ENCODE measurements at places on chromosomes 11 and 22.

- DNase-seq: no peak
Observed at GRCh38 chr22:36929621-36930020, 16.2 kb downstream of the CSF2RB start.

DNA sequence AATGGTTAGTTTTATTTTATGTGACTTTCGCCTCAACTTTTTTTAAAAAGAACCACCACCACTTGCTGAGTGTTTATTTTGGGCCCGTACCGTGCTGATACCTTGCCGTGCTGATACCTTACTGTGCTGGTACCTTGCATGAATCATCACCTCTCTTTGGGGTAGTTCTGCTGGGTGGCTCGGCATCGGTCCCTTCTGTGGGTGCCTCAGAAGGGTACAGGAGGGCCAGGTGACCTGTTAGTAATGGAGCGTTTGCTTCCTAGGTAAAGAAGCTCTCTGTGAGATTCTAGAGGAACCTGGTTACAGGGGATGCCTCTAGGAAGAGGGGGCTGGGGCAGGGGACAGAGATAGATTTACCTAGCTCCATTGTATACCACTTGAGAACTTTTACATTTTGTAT is 17.1 kb downstream of the TOM1 start:
- DNase-seq: no peak

DNA sequence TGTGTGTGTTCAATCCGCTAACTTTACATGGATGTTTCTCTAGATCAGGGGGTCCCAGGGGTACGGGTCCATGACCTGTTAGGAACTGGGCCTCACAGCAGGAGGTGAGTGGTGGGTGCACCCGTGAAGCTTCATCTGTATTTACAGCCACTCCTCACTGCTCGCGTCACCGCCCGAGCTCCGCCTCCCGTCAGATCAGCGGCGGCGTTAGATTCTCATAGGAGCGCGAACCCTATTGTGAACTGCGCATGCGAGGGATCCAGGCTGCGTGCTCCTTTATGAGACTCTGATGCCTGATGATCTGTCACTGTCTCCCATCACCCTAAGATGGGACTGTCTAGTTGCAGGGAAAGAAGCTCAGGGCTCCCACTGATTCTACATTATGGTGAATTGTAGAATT is 31.9 kb downstream of the MRGPRD start:
- no peak for DNase-seq

DNA sequence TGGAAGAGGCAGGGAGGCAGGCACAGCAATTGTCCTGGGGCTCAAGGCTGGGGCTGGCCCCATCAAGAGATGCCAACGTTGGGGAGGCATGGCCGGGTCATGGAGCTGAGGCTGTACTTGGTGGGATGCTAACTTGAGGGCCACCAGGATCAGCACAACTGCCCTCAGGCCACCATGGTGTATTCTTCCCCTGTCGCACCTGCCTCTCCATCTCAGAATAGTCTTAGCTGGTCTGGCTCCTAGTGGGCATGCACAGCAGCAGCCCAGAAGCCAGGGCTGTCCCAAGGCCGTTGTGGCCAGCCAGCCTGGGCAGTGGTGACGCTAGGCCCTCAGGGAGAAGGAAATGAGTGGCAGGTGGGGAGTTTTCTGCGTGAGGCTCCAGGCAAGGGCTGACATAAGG is 91.3 kb downstream of the DHCR7 start:
- no peak for DNase-seq

DNA sequence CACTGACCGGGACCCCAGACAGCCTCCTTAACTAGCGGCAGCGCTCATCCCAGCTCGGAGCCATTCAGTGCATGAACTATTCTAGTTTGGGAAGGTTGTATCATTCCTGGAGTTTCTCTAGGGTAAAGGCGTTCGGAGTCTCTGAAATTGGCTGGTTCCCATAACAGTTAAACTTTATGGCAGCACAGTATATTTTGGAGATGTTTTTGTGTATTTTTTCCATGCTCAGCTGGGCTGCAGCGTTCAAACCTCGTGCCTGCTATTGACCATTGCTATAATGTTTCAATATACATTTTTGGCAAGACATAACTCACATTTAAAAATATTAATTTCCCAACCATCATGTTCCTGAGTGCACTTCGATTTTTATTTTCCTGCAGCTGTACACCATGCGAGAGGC is 169.7 kb downstream of the ST3GAL4 start:
- DNase-seq: no peak

DNA sequence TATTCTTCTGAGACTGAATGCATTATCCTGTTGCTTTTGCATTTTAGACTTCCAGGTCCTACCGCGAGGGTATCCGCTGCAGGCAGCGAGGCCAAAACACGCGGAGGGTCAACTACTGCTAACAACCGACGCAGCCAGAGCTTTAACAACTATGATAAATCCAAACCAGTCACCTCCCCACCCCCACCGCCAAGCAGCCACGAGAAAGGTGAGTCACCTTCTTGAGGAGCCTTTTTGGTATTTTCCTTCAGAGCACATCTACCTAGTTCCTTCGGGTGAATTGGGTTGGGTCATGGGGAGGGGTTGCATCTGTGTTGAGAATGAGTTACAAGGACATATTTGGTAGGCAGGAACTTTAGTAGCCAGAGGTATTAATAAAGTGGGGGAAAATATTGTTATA is 179.8 kb downstream of the NAV2 start:
- DNase-seq: no peak

DNA sequence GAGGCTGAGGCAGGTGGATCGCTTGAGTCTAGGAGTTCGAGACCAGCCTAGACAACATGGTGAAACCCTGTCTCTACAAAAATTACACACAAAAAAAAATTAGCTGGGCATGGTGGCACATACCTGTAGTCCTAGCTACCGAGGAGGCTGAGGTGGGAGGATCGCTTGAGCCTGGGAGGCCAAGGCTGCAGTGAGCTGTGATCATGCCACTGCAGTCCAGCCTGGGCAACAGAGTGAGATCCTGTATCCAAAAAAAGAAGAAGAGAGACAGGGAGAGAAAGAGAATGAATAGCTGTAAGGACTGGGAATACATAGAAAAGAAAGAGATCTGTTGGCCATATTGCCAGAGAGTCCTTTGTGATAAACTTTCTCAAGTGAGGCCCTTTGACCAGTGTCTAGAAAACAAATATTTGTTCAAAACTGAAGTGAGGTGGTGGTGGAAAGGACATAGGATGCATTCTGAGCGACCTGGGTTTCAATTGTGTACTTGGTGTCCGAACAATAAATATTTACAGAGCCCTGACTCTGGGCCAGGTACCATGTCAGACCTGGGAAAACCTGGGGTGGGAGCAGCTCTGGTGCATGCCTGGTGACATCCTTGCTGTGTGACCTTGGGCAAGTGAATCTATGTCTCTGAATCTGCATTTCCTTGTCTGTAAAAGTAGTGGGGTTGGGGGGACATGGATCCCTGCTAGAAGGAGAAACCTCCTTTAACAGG is 89.6 kb upstream of the CRYBB3 start:
- DNase-seq: no peak

DNA sequence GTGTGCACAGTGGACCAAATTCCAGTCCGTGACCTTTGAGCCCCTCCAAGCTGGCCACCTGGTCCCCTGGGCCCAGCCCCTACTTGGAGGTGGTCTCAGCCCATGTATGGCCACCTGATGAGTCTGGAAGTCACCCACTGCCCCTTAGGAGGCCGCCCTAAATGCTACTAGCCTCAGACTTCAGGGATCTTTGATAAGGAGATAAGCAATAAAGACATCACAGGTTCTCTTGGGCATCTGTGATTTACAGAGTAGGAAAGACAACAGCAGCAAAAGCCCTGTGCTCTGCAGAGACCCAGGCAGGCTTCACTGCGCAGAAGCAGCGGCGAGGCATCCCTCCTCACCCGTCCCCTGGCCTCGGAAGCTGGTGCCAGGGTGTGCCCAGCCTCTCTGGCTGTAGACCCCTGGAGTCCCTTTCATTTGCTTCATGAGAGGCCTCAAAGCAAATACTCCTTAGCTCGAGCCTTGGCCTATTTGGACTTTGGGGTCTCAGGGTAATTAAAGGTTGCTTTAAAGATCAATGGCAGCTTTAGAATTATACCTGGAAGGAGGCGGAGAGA is 360.1 kb downstream of the TBC1D22A start:
- no peak for DNase-seq

DNA sequence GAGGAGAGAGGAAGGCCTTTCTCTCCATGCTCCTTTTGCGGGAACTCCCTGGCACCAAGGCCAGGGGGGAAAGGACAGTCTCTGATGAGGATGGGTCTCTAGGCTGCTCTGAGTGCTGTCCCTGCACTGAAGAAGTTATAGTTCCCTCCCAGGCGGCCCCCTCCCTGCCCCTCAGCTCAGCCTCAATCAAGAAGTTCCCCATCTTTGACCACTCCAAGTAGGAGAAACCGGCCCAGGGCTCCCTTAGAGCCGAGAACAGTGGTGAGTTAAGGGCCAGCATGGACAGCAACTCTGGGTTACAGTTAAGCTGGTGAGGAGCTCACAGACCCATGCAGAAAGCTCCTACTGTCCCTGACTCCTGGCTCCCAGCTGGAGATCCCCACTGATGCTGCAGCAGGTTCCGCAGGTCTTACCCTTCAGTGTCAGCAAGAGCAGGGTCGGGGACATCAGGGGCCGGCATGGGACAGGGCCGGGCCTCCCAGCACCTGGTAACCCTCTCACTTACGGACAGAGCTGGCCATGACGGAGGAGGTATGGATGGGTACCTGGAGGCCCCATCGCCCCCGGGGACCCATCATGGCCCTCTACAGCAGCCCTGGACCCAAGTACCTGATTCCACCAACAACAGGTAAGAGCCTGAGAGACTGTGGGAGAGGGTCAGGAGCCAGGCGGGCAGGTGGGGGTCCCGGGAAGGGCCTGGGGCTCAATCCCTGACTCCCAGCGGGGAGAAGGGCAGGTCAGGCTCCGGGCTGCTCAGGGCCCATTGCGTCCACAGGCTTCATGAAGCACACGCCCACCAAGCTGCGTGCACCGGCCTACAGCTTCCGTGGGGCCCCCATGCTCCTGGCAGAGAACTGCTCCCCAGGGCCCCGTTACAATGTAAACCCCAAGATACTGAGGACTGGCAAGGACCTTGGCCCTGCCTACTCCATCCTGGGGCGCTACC is 4.2 kb downstream of the SCGB1C1 start:
- no peak for DNase-seq

- no peak for DNase-seq
Observed at GRCh38 chr11:86222081-86222480, 22.5 kb upstream of the EED start.

DNA sequence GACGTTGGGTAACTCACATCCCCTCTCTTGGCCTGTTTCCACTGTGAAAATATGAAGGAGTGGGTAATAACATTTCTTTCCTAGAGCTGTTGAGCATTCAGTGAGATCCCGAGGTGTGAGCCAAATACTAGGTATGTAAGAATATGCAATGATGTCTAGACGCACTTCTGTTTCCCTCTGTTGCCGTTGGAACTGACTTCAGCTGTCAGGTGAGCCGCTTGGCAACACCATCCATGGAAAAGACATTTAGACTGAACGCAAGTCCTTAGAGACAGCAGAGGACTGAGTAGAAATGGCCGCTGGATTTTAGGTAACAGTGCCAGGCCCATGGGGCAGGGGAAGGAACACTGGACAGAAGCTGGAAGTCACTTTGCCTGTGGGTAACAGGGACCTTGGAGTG is 29.5 kb upstream of the SHANK2 start:
- DNase-seq: no peak

GRCh38 chr11:75524665-75525432 is 892 bp downstream of the GDPD5 start:
- no peak for DNase-seq

DNA sequence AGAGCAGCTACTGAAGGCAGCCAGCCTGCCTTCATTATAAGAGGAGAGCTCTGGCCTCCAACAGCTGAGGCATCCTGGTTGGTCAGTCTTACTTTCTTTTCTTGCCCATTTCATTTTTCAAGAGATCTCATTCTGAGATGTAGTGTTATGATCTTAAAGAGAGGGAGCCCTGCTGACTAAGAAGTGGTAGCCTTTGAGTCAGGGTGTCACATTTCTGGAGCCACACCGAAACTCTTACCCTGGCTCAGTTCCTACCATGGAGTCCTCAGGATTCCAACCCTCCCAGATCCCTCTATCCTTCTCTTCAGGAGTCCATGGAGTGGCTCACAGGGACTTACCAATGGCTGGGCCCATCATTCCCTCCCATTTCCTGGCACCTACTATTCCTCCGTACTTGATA is 386.1 kb upstream of the LARGE1 start:
- no peak for DNase-seq

- no peak for DNase-seq
Observed at GRCh38 chr11:60864856-60865513, 2.4 kb upstream of the ZP1 start.

DNA sequence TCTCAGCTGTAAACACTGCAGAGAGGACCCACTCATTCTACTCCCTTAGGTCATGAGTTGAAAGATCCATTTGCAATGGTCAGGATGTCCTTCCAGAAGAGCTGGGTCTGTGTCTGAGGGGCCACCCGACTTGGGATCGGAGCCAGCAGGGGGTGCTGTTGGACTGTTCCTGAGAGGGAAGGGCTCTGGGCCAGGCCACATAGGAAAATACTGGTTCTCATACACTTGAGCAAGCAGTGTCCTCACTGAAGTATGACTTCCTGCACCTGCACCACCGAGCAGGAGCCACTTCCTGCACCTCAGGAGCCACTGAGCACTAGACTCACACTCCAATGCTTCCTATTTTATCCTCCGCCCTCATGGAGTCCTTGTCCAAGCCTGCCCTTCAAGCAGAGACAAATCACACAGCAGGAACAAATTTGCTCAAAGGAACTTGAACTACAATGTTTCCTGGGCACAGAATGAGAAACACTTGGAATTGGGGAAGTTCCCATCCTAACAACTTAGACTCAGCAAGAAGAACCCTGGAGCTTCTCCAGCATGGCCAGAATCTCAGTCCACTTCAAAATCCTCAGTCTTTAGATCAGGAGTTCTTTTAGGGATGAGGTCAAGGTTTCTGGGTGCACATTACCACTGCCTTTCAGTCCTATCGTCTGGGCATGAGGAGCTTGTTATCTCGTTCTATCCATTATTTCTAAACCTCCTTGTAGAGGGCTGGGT is 36.6 kb upstream of the VPREB1 start:
- DNase-seq: peak; percentile 66

DNA sequence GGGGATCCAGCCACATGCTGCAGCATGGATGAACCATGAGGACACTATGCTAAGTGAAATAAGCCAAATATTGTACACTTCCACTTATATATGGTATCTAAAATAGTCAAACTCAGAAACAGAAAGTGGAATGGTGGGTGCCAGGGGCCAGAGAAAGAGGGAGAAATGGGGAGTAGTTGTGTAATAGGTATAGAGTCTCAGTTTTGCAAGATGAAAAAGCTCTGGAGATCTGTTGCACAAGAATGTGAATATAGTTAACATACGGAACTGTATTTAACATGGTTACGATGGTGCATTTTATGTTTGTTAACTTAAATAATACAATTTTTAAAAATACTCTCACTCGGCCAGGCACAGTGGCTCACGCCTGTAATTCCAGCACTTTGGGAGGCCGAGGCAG is 21.2 kb downstream of the GDPD5 start:
- no peak for DNase-seq

GRCh38 chr11:62138630-62139425 is 15.0 kb downstream of the INCENP start:
- no peak for DNase-seq

- no peak for DNase-seq
Observed at GRCh38 chr11:116835042-116835772, 2.2 kb downstream of the APOA1 start.

GRCh38 chr11:69398529-69399492 is 82.7 kb upstream of the LINC01488 start:
- no peak for DNase-seq

GRCh38 chr22:46035380-46035741 is 58.4 kb upstream of the WNT7B start:
- no peak for DNase-seq
